ENCODE measurements at places on chromosomes 4 and X.

DNA sequence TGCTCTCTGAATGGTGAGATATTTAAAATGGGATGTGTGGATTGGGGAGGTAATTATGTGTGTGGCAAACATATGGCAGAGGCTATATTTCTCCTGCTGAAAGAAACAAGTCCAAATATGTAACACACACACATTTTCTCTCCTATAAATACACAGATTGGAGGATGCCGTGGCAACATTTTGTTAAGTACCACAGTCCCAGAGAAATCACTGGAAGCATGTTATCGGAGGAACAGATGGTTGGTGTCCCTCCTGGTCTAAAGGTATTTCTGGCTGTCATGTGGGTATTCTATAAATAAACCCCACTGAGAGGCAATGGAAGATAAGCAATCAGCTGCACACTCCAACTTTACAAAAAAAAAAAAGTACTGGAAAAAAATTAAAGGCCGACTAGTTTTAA, 528.3 kb upstream of the BOD1L1 start:
- no peak for DNase-seq

DNA sequence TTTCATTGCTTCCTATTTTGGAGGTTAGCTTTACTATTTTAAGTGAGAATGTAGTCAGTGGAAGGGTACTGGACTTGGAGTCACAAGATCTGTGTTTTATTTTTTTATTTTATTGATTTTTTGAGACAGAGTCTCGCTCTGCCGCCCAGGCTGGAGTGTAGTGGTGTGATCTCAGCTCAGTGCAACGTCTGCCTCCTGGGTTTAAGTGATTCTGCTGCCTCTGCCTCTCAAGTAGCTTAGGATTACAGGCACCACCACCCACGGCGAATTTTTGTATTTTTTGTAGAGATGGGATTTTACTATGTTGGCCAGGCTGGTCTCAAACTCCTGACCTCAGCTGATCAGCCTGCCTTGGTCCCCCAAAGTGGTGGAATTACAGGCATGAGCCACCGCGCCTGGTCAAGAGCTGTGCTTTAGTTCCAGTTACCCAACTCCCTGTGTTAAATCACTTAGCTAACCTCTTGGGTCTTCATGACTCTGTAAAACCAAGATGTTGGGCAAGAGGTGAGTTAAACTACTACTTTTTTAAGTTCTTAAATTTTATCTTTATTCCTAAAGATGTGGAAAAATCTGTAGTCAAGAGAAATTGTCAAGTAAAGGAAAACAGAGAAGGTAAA, 11.2 kb downstream of the USP9X start:
- DNase-seq, result no peak

- no peak for DNase-seq
These were observed 982 bp downstream of the PDLIM5 start for GRCh38 chr4:94452476-94453371.

DNA sequence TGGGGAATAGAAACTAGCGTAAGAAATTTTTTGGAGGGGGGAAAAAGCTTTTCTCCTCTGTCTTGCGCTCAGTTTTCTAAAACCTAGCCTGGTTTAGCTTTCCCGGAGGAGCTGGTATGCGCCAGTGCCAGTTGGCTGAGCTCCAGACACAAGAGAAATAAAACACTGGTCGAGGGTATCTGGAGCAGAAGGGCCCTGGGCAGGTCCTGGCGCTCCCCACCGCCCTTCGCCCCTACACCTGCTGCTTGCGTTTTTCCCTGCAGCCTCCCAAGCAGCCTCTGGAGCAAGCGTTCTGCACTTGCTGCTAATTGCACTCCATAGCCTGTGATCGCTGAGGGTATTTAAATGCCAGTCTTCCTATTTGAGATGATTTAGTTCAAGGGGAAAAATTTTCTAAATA, 816 bp downstream of the EREG start:
- DNase-seq, result no peak

GRCh38 chr4:152479428-152480026, 56.4 kb downstream of the FBXW7 start:
- no peak for DNase-seq

Measured in HFF-Myc (cell line).